RPMI8226 (cell line): ENCODE measurements at places on chromosomes 5 and 9.

GRCh38 chr5:140821375-140822280 lies at the start of gene PCDHA5:
TSS of gene PCDHA5 (plus strand) at chr5:140821613.
- peak; percentile 60 for DNase-seq

DNA sequence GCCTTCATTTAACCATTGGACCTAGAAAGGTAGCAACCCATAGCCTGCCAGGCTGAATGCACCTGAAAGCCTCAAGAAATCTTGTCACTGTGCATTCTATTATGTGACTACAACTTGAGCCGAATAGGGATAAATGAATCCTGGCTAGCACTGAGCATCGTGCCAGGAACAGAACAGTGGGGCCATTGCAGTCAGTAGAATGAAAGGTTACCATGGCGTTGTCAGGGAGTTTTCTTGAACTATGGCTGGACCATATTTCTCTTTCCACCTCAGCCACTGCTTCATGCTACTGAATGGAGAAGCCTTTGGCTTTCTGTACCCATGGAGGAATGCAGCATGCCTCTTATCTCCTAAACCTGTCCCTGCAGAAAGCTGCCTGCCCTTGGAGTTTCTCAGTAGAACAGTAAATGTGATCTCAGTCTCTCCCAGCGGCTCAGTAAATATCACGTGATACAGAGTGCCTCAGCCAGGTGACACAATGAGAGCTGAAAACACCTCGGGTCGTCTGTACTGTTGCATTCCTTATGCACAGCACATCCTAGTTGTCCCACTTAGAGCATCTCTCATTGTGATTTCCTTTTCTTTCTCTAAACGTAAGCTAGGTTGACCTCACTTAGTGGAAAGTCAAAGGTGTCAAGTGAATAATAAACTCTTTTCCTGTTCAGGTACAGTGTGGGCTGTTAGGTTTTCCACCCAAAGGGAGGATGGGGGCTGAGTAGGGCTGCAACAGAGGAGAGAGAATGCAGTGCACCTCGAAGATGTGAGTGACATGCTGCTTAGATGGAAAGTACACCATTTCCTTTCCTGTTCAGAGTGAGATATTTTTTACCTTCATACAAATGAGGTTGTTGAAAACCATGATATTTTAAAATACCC lies 115.3 kb downstream of the MACIR start:
- DNase-seq: no peak

- DNase-seq: no peak
These were observed 54.8 kb downstream of the COL27A1 start for GRCh38 chr9:114210136-114210535.

GRCh38 chr9:127589955-127590370 lies 22.1 kb upstream of the STXBP1 start:
- peak; percentile 63 for DNase-seq

DNA sequence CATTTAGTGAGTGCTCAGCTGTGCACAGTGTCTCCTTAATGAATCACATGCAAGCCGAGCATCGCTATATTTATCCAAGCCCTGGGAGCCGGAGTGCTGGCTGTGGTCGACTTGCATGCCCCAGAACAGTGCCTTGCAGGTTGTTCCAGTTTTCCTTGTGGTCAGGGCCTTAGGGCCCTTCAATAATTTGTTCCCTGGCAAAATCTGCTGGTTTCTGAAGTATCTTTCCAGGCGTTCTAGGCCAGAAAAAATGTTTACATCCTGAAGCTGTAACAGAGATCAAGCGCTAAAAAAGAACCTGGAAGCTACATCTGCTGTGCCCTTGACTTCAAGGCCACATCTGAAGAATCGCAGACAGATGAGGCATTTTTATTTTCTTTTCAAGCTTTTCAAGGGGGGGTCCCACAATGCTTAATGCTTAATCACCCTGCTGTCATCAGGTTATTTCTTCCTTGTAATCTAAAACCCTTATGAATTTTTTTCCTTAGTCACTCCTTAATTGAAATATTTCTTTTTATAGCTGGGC lies 105.8 kb downstream of the DOCK2 start:
- DNase-seq: no peak

DNA sequence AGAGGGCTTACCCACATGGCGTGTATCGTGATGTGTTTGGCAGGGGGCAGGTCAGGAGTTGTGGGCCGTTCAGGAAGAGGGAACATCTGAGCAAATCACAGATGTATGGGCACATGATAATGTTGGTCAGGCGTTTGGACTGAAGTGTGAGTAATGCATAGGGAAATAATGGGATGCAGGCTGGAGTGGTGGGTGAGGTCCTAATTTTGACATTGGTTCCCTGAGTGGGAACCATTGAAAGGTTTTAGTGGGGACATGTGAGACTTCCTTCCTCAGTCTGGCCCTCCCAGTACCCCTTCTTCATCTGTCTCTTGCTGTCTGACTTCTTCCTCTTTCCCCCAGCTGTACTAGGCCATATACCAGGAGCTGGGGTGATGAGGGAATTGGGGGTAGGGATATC lies 7.6 kb downstream of the OTULIN start:
- no peak for DNase-seq

DNA sequence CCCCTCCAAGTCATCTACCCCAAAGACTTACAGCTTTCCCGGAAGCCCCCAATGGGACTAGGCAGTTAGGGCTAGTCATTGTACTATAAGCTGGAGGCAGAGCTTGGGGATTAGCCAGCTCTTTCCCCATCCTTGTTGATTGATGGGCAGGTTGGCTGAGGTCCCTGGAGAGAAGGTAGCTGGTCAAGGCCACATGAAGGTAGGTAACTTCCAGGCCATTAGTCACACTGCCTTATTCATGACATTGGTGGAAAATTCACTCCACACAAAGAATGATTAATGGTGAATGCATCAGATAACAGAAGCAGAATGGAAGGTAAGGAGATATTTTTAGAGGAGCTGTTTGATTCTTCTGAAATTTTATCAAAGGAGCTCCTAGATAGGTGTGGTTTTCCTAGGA lies 49.5 kb upstream of the TGFBR1 start:
- DNase-seq: no peak

DNA sequence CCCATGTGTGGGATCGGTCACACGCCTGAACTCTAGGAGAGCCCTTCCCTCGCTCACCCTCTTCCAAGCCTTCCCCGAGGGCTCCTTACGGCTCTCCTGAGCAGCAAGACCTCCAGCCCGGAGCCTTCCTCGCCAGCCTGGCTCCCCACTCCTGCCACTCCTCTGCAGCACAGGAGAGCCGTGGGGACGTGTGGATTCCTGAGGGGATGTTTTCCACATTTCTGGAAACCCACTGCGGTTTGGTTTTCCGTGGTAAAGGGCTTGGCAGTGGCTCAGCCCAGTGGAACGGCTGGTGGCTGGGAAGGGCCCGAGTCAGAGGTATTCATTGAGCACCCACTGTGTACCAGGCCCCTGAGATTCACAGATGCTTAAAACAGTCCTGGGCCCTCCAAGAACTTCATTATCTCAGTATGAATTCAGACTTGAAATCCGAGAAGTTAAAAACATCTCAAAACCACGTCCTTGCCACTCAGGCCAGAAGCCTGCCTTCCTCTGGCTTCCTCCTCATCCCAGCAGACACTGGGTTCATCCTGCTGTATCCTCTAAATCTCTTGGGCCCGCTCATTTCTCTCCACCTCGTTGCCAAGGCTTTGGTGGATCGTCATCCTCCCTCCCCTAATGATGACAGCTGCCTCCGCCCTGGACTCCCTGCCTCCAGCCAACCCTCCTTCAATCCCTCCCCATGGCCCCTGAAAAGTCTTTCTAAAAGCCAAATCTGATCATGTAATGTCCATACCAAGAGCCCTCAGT lies 109.6 kb downstream of the FGF18 start:
- no peak for DNase-seq

DNA sequence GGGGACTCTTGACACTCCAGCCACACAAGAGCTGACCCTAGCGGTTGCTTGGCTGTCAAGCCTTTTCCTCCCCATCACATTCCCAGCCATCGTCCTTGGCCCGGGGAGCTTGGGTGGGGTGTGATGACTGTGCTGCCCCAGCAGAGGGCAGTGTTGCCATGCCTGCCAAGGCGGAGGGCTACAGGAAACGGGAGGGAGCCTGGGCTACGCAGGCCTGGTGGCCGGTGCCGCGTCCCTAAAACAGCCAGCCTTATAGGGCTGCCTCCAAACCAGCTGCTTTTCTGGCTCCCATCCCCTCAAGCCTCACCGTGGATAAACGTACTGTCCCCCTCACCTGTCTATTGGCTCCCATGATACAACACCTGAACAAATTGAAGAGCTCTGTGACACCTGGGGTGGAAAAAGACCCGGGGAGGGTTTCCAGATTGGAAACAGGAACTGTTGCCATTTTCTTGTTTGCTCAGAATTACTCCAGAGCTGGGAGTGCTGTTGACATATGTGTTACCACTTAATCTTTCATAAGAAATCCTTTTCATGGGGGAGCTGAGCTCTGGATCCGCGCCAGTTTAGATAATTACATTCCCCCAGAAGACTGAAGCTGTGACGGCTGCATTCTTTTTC lies 72.8 kb upstream of the ASTN2 start:
- peak; percentile 57 for DNase-seq

DNA sequence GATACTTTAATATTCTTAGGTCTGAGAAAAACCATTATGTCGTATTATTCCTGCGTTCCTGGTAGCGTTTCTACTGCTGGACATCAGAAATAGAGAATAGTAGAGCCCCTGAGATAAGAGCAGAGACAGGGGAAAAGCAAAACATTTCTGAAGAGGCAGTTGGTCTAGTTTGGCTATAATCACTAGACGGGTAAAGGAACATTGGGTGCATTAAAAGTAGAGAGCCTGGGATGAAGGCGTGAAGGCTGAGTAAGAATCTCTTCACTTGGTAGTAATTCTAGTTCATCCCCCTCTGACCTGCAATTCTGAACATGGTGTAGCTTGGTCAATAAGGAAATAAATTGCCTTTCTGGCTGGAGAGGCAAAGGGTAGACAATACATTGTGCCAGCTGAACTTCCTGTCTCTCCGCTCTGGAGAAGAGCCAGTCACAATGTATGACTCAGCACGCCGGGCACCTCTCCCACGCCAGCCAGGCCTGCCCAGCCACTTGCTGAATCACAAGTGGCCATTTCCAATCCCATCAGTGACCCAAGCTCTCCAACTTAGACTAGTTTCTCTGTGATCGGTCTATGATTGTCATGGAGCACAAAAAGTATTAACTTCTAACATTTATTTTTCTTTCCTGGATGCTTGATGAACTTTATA lies 75.4 kb downstream of the STK32A start:
- DNase-seq: peak; percentile 73

- no peak for DNase-seq
These were observed 51.8 kb upstream of the ZBTB43 start for GRCh38 chr9:126752881-126753670.

- DNase-seq: no peak
These were observed 56.7 kb upstream of the CPLX2 start for GRCh38 chr5:175814691-175815090.

GRCh38 chr9:14989811-14990210 lies 79.6 kb upstream of the FREM1 start:
- DNase-seq: no peak

DNA sequence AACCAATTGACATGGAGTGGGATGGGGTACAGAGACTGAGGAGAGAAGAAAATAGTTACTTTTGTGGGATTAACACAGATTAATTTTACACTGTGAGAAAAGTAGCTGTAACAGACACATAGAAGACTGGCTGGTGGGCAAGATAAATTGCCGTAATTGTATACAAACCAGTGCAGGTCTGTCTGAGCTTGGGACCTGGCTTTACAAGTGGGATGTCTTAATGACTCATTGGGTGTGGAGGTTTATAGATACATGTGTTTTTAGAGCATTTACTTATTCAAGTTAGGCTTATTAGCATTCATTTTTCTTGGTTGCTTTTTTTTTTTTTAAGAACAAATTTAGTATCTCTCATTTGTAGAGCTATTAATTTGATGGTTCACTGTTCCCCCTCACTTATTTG lies 37.5 kb downstream of the SLC44A1 start:
- DNase-seq: no peak

DNA sequence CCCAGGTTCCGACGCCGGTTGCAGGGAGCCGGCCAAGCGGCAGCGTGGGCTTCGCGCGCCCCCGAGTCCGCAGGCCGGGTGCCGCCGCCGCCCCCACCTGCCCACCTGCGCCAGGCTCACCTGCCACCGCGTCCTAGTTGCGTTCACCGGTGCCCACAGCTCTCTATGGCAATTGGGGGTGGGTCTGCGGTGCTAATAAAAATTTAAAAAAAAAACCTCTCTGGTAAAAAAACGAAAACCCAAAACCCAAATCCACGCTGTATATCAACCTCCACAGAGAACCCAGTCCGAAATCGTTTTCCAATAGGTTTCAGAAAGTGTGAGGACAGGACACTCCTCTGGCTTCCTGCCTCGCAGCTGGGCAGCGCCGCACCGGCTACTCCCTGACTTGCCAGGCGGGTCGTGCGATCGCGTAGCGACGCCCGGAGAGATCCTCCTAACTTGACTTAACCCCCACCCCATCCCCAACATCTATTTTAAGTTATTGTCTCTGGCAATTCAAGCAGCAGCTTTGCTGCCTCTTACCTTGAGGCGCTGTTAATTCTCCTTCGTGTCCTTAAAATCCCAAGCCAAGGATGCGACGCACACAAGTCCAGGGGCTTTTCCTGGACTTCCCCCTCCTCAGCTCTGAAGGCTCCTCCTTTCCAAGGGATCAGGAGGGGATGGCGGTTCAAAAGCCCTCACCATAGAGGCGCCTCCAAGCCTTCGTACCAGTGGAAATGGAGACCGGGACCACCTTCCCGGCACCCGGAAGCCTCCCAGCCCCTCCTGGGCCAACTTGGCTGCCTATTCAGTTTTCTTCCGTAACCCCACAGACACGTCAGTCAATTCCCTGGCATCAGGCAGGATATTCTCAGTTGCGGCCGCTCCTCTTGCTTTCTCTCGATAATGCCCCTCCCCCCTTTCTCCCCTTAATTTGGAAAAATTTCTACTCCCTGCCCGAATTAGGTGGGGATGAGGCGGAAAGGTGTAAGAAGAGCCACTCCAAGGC lies 1639.4 kb upstream of the C9orf72 start:
- DNase-seq: peak; percentile 11

GRCh38 chr9:34562135-34562745 lies 27.3 kb downstream of the CNTFR start:
- no peak for DNase-seq

GRCh38 chr9:113322671-113323070 lies 17.4 kb downstream of the WDR31 start:
- no peak for DNase-seq

GRCh38 chr9:114988962-114989599 lies 58.7 kb upstream of the TNFSF8 start:
- DNase-seq: no peak

DNA sequence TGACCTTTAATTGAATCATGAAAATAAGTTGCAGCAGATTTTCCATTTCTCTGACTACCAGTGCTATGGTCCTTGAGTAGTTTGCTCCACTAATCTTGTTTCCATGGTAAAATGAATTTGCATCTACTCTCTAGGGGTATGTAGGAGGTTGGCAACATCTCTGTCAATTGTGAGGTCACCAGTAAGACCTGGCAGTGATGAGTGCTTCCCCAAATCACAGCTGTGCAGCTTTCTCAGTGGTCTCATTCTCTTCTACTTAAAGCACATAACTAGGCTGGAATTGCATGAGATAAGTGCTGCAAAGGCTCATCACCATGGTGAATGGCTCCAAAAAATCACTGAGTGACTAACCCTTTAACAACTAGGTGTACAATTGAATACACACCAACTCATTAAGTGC lies 36.3 kb downstream of the ADAMTS19 start:
- DNase-seq: no peak

- no peak for DNase-seq
These were observed 122.7 kb upstream of the LPAR1 start for GRCh38 chr9:111161015-111161415.

- no peak for DNase-seq
These were observed 48.9 kb upstream of the CHD1 start for GRCh38 chr5:98977723-98978122.
